Right ventricle myocardium inferior (tissue), 1 donor: ENCODE measurements at places on chromosomes 3 and 15. TPM values are rescaled to one million over a fixed set of nuclear protein-coding genes. Genes with fewer than 3 reads are reported as not detected.
A peak's percentile ranks its signal among the peaks of the same experiment; 100 is the strongest.

GRCh38 chr3:11195721-11196332, 41.5 kb downstream of the HRH1 start:
- DNase-seq: no peak

DNA sequence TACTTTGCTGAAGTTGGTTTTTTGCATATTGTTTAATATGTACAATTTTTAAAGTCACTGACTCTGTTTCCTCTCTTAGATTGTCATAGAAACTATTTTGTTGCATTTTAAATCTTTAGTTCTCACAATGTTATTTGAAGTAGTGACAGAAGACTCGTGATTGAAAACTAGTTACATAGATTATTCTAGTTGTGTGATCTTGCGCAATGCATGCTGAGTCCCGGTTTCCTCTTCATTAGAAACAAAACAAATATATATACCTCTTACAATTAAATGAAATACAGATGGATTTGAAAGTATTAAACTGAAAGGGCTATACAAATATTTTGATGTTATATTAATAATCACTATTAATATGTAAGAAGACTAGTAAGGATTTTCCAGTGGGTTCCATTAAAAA, 333.0 kb downstream of the LPP start:
- DNase-seq: no peak

DNA sequence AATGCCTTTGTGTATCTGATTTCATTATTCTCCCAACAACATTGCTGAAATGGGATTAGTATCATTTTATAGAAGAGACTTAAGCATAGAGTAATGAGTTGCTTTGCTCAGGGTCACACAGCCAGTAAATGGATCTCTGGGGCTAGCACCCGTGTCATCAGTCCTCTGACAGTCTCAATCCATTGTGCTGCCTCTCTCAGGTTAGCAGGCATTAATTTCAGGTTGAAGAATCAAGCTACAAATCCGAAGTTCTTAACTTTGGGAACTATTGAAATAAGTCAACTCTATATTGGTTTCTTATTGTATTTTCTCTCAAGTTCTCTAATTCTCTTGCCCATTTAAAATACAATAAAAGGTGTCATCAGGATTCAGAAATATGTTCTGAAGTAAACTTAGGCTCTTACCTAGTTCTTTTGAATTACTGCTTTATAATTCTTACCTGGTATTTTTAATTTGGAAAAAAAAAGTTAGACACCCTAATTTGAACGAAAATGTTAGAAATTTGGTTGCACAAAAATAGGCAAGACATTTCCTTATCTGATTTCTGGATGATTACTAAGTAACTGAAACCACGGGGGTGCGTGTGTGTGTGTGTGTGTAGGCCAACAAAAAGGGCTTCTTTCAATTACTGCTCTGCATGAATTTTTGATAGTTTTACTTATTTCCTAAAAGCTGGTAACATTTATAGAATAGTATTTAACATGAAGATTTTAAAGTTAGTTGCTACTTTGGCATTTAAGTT, 189.8 kb downstream of the MBNL1 start:
- DNase-seq: no peak

DNA sequence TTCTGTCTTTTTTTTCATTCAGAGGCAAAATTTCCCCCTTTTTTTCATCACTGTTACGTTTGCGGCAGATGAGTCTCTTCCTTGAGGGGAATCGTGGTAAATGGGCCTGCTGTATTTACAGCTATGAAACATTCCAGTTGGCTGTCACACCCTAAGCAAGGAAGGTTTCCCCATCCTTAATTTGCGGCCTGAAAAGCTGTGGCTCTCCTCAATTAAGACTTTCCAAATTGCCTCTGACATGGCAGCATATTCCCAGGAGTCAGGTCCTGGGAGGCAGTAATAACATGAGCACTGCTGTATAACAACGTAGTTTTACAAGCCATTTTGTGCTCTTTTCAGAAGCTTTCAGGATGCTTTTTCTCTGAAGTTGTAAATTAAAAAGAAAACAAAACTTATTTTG, 420.9 kb downstream of the LPP start:
- DNase-seq: no peak

DNA sequence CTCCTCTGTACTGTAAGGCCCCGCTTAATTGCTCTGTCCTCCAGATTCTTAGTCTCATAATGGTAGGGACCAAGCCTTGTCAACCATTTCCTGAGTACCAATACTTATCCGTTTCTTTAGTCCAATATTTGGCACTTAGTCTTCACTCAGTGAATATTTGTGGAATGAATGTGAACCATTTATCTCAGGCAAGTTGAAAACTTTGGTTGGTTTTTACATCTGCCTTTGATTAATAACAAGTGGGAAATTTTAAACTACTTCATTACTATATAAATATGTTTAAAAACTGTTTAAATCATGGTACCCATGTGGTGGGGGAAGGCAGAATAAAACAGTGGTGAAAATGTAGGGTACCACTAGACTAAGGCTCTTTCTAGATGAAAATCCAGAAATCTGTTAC, 15.2 kb downstream of the CA12 start:
- DNase-seq: no peak

GRCh38 chr15:85430406-85431204, 50.2 kb downstream of the AKAP13 start:
- DNase-seq: no peak

DNA sequence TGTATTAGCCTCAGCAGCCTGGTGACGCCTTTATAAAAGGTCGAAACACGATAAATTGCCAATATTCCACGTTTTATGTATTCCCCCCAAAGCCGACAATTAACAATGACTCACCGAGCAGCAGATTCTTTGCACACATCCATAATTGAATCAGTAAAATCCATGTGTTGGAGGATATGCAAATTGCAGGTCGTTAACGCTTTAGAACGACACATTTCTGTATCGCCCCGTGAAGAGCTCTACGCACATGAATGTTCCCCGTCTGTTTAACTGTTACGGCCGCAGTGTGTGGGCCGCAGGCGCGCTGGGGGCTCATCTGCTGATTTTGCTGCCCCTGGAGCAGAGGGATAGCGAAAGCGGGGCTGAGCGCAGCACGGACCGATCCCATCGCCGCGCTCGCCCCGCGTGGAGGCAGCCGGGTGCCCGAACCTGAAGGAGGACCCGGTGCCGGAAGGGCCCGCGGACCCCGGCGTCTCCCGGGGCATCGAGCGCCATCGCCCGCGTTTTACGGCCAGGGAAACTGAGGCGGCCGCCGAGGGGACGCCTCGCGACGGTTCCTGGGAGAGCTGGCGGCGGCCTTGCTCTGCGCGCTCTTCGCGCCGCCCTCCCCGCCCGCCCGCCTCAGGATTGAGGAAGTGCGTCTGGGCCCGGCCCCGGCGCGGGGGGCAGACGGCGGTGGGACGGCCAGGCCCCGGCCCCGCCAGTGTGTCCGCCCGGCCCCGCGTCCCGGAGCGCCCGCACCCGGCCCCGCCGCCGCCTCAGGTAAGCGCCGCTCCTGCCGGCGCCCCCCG, at the start of gene LRRK1:
Gene LRRK1 (plus strand): TSS at position 668 of the 791 bp plus-strand sequence. CDS start 5,276 bp downstream, outside the sequence.
- DNase-seq: peak; percentile 81

- no peak for DNase-seq
These were observed 1539.9 kb downstream of the SI start for GRCh38 chr3:163538387-163538786.

- no peak for DNase-seq
These were observed 12.5 kb downstream of the P2RY14 start for GRCh38 chr3:151265866-151266265.

- no peak for DNase-seq
These were observed 98.9 kb downstream of the ULK4 start for GRCh38 chr3:41863024-41863423.

DNA sequence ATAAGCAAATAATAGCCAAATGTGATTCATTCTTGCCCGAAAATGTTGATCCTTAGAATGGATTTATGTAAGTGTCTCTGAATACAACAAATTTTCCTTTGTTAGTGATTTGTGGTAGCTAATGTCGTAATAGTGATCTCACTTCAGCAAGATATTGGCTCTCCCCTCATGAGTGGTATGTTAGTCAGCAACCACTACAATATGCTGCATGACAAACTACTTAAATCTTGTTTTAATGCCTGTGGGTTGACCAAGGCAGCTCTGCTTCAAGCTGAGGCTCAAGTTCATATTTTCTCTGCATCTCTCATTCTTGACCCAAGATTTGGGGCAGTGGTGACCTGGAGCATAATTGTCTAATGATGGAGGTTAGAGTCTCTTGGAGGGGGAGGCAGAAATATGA, 49.8 kb upstream of the GALNT15 start:
- DNase-seq: no peak

GRCh38 chr3:170330366-170330765, 27.1 kb upstream of the SKIL start:
- DNase-seq: no peak

DNA sequence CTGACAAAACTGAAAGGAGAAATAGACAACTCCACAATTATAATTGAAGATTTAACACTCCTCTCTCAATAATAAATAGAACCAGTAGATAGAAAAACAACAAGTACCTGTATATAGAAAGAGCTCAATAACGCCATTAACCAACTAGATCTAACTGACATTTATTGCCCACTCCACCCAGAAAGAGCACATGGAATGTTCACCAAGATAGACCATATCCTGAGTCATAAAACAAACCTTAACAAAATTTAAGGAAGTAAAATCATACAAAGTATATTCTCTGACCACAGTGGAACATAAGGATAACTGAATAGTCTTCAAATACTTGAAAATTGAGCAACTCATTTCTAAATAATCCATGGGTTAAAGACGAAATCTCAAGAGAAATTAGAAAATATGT, 25.1 kb downstream of the KBTBD12 start:
- no peak for DNase-seq

DNA sequence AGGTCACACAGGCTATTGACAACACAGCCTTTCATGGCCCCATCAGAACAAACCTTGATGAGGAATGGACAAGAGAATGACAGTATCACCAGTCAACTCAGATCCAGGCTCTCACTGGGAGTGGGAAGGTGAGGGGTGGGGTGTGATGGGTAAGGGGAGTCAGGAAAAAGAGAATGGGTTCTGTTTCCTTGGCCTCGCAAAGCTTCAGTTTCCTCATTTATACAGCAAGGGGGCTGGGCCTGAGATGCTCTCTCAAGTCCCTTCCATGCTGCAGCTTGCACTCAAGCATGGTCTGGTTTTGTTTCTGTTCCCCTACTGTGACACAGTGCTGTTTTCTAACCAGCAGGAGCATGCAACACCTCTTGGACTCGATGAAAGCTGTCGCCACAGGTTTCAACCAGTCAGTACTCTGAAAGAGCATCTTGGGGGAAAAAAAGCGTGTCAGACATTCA, 65.7 kb upstream of the IL12A start:
- DNase-seq: peak; percentile 42

GRCh38 chr15:85955501-85956391, 123.9 kb upstream of the AGBL1 start:
- no peak for DNase-seq

The MEGF11 gene
- not detected for total RNA-seq

The BCL2A1 gene
- total RNA-seq: 0.92 TPM

The NAALADL2 gene
- 5.2 TPM for total RNA-seq
